ENCODE measurements at places on chromosomes 5 and 9.
A peak's percentile ranks its signal among the peaks of the same experiment; 100 is the strongest.

GRCh38 chr9:124520206-124520596 lies 13.0 kb upstream of the NR5A1 start:
- no peak for DNase-seq

GRCh38 chr5:99060306-99061261 lies 131.8 kb upstream of the CHD1 start:
- peak; percentile 88 for DNase-seq

DNA sequence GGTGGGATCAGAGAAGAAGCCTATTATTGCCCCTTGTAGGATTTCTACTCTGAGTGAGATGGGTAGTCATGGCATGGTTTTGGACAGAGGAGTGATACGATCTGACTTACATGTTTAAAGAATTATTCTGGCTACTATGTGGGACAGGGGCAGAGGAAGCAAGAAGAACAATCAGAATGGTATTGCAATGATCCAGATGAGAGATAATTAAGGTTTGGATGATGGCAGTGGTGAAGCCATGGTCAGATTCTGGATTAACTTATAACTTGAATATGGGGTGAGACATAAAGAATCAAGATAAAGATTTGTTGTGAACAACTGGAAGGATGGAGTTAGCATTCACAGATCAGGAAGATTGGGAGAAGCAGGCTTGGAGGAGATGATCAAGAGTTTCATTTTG lies 3.4 kb upstream of the HEMGN start:
- DNase-seq = no peak

- DNase-seq = no peak
Measured at GRCh38 chr9:131987232-131987631, 92.4 kb downstream of the MED27 start.

GRCh38 chr5:141879941-141880738 lies 1.9 kb upstream of the PCDH1 start:
- DNase-seq = no peak

GRCh38 chr9:124854822-124855221 lies 1.6 kb downstream of the WDR38 start:
- DNase-seq = no peak

Data from CD4-positive, alpha-beta T cell treated with Interleukin-10 for 1 hour (primary cell).